Activated effector memory CD4-positive, alpha-beta T cell treated with Interleukin-2 at 50 U/mL for 16 hours (primary cell): ENCODE measurements at places on chromosomes 1 and 21.

DNA sequence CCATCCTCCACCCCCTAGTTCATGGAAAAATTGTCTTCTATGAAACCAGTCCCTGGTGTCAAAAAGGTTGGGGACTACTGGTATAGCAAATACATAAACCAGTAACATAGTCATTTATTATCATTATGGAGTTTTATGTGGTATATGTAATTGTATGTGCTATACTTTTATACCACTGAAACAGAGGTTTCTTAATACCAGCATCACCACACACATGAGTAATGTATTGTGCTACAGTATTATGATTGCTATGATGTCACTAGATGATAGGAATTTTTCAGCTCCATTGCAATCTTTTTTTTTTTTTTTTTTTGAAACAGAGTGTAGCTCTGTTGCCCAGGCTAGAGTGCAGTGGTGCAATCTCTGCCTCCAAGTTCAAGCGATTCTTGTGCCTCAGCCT lies 5.7 kb upstream of the PAXBP1 start:
- no peak for DNase-seq

GRCh38 chr1:227943381-227944089 lies 4.2 kb downstream of the WNT9A start:
- DNase-seq: no peak

DNA sequence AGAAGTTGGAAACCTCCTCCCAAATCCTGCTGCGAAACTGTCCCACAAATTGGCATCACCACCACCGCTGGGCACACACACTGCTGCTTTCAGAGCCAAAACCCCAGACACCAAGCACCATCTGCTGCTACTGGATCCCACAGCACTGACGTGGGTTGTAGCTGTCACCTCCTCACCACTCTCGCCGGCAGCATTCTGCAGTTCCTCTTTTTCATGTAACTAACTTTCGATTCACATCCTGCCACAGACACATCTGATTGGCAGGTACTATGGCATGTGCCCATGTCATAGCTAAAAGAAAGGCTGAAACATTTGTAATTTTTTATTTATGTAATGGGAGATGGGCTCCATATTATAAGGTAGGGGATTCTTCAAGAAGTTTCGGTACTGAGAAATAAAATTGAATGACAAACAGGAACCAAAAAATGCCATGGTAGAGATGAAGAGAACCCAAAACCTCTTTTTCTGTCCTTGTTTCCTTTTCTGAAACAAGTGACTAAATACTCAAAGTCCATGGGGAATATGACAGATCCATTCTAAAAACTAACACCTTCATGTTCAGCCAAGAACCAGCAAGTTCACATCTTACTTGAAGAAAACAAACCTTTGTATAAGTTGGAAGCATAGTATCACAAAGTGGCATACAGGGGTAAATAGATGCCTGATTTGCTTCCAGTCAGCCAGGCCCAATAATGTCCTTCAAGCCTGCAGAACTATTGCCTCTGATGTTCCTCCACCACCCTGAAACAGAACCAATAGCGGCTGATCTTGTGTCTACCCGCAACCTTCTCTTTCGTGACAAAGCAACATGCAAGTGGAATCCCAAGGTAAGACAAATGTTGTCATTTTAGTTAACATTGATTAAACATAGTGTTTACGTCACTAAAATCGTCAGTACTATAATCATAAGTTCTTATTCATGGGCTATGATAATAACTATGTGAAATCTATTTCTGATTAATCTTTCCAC lies 26.6 kb upstream of the RGS13 start:
- DNase-seq: peak; percentile 25

DNA sequence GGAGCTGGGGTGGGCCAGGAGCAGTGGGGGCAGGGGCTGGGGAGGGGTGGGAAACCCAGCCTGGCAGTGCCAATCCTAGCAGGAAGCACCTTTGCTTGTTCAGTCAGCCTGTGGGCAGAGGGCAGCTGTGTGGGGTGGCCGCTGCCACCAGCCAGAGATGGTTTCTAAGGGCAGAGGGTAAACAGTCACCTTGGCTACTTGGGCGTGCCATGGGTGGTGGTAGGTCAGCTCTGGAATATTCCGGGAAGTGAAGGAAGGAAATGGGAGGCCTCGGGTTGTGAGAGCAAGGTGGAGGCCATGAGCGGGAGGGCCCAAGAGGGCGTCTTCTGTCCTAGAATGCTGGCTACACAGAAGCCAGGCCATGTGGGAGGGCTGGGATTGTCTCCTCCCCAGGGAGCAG lies 20.7 kb upstream of the WNT4 start:
- DNase-seq: no peak

GRCh38 chr1:49435291-49435690 lies 588.5 kb downstream of the AGBL4 start:
- DNase-seq: no peak

DNA sequence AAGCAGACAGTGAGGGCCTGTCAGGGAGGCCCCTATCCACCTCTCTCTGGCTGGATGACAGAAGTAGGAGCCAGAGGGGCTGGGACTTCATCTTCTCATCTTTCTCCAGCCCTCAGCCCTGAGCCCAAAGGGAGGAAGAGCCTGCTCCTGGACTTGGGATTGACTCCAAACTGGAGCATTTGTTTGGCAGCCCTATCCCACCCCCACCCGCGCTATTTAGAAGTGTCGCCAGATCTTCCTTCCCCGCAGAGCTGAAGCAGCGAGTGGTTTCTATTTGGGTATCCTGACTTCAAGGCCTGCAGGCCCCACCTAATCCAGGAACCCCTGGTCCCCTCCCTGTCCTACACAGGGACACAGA lies 9.6 kb downstream of the NES start:
- DNase-seq: no peak

- no peak for DNase-seq
Measured at GRCh38 chr1:96684744-96685143, 36.8 kb upstream of the PTBP2 start.

GRCh38 chr1:103112546-103112945 lies 4.2 kb upstream of the COL11A1 start:
- DNase-seq: no peak

- DNase-seq: no peak
Measured at GRCh38 chr1:153272186-153272585, 12.7 kb downstream of the LORICRIN start.

DNA sequence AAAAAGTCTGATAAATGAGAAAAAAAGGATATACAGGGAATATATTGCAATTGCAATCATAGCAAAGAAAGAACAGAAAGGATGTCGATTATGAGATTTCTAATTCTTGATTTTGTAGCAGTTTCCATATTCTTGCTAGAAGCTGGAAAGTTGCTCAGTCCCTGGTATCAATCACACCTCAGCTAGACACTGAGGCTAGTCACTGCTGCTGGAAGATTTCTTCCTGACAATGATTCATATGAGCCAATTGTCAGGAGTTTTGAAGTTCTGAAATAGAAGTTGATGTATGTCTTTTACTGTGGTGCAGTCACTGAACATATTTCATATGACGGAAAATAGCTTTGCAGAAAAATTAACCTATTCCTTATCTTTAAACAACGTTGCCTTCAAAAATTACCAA lies 208.4 kb upstream of the C1orf105 start:
- no peak for DNase-seq

- DNase-seq: no peak
Measured at GRCh38 chr1:85661767-85662166, 46.5 kb downstream of the ZNHIT6 start.

- DNase-seq: no peak
Measured at GRCh38 chr1:23732363-23733224, 10.7 kb upstream of the ELOA start.

- DNase-seq: no peak
Measured at GRCh38 chr1:5405263-5405662, 587.0 kb downstream of the NPHP4 start.

DNA sequence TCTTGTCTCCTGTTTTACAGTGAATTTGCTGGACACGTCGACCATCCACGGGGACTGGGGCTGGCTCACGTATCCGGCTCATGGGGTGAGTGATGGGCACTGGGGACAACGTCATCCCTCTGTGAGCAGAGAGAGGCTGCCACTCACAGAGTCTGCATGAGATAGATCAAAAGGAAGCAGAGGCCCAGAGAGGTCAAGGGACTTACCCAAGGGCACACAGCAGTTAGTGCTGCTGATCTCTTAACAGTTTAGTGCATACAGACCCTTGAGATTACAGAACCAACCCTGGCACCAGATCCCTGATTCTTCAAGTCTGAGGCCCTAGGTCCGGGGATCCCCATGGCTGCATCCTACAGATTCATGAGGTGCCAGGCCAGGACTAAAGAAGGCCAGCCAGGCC lies 6.0 kb downstream of the EPHA8 start:
- no peak for DNase-seq

GRCh38 chr1:41358131-41359021 lies 2.9 kb upstream of the FOXO6 start:
- DNase-seq: no peak

DNA sequence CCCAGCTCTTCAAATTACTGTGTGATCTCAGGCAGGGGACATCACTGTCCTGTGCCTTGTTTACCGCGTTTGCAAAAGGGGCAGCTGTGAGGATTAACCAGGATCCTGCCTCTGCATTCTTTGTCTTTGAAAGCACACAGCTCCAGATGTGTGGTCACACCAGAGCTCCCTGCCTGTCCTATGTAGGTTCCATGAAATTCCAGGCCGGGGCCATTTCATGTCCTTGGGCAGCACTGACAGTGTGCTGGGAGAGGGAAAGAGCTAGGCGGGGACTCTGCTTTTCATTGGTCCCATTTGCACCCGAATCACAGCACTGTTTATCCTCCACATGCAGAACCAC lies 42.2 kb upstream of the SELENON start:
- no peak for DNase-seq

DNA sequence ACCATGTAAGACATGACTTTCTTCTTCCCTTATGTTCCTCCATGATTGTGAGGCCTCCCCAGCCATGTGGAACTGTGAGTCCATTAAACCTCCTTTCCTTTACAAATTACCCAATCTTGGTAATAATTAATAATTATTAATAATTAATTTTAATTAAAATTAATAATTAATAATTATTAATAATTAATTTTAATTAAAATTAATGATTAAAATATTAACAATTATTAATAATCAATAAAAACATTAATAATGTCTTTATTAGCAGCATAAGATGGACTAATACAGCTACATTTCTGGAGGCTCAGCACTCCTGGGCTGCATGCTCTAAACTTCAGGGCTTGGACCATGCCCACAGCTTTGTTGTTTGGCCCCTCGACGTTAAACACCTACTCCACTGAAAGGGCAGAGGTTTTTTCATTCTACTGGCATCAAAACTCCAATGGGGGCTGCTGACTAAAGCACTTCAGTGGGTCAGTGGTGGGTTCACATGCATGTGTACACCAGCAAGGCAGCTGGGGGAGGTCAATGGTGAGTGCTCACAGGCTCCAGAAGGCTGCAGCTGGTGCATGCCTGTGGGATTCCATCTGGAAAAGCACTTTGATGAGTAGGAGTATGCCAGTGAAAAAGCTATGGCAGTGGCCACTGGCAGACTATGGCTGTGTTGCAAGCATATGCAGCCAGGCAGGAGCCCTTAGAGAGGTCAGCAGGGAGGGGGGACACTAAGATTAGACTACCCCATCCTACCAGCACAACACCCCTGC lies 561.3 kb downstream of the NCAM2 start:
- DNase-seq: no peak

GRCh38 chr1:216750031-216750627 lies 26.9 kb upstream of the ESRRG start:
- no peak for DNase-seq

DNA sequence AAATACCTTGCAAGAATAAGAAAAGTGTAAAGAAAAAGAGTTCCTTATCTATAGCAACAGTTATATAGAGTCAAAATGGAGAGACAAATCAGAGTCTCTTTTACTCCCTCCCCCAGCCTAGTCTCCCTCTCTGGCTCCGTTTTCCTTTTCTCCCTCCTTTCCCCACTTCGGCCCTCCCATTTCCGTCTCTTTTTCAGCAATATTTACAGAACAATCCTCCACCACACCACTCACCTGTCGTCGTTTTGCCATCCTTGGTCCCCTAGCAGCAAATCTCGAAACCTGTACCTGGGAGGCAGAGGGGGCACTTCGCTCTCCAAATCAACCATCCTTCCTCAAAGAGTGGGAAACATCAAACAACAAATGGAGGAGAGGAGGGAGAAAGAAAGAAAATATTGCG lies 259 bp downstream of the KCNT2 start:
- no peak for DNase-seq

- no peak for DNase-seq
Measured at GRCh38 chr1:168164771-168165170, 14.0 kb upstream of the TIPRL start.

DNA sequence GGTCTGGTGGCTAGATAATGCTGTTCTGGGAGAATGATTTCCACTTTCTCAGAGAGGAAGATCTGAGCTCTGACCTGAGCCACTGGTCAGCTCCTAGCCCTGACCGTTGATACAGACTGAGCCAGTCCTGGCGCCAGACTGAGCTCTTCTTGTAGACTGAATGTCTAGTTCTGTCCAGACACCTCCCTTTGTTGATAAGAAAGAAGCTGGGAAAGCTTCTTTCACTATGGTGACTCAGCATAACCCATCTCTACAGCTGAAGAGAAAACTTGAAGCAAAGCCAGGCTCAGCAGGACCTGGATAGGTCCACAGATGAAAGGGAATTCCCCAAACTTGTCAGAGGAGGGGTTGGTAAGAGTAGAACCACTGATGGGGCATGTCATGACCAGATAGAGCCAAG lies 9.9 kb upstream of the TRABD2B start:
- DNase-seq: no peak

GRCh38 chr1:242710847-242711246 lies 186.3 kb upstream of the PLD5 start:
- DNase-seq: no peak

- no peak for DNase-seq
Measured at GRCh38 chr1:221824025-221824424, 82.1 kb upstream of the DUSP10 start.

GRCh38 chr1:16998589-16998988 lies 13.1 kb downstream of the ATP13A2 start:
- no peak for DNase-seq

GRCh38 chr1:36126797-36127500 lies 1.9 kb upstream of the COL8A2 start:
- no peak for DNase-seq

- no peak for DNase-seq
Measured at GRCh38 chr21:31710586-31710985, 21.3 kb downstream of the SCAF4 start.

- DNase-seq: no peak
Measured at GRCh38 chr1:207817166-207817565, 65.3 kb downstream of the CD46 start.

DNA sequence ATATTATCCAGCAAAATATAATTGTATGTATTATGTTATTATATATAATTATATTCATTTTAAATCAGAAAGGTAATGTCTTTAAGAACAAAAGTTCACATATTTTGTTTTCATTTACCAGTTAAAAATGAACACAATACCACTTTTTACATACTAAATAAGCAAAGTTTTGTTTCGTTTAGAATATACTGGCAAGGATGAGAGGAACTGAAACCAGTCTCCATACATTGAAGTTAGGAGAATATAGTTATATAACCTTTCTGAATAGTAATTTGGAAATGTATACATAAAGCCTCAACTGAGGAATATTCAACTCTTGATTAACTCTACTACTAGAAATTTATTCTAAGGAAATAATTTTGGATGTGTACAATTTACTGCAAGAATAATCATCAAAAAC lies 110.5 kb downstream of the ZNF644 start:
- no peak for DNase-seq
